CD4-positive, alpha-beta T cell treated with Interleukin-17A for 4 hours (primary cell): ENCODE measurements at places on chromosomes 7 and 10.

- no peak for DNase-seq
Observed at GRCh38 chr10:53579773-53580172, 807.2 kb upstream of the MBL2 start.

DNA sequence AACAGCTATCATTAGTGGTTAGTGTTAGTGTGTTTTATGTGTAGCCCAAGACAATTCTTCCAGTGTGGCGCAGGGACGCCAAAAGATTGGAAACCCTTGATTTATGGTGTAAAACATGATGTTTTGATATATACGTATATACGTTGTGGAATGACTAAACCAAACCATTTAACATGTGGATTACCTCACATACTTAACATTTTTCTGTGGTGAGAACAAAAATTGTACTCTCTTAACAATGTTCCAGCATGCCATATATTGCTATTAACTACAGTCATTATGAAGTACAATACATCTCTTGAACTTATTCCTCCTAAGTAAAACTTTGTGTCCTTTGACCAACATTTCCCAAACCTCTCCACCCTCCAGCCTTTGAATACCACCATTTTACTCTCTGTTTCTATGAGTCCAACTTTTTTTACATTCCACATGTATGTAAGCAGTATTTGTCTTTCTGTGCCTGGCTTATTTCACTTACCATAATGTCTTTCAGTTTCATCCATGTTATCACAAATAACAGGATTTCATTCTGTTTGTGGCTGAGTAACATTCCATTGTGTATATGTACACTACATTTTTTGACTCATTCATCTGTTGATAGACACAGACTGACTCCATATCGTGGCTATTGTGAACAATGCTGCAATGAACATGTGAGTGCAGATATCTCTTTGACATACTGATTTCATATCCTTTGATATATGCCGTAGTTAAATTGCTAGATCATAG is 42.2 kb upstream of the MAGI2 start:
- no peak for DNase-seq

- DNase-seq = no peak
Observed at GRCh38 chr7:38502289-38502688, 128.9 kb downstream of the AMPH start.

DNA sequence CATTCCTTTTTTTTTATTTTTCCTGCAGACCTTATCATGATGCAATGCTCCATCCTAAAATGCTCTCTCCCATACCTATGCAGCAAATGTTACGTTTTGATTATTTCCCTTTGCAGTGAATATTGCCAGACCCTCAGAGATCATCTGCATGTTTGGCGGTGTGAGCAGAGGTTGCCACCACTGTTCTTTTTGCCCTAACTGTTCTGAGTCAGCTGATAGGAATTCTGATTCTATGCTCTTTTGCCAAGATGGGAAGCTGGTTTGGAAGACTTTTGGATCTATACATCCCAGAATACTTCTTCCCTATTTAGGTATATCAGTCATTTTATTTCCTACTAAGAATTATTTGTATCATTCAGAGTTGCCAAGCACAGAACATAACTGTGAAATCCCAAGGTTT is 130.5 kb downstream of the KLF6 start:
- DNase-seq = no peak

DNA sequence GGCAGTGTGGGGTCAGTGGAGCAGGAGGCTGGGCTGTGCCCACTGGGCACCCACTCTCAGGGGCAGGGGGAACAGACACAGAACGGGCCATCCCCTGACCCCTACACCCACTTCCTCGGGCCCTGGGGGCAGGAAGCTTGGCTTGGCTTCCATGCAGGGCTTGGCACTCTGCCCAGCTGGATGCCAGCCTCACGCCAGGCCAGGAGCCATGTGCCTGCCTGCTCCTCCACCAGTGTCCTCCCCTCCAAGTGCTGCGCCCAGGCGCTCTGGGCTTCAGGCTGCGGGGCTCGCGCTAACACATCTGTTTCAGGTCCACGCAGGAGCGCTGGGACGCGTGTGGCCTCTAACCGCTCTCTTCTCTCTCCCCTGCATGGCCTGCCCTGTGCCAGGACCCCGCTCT is 12.7 kb downstream of the LDB3 start:
- no peak for DNase-seq

- DNase-seq = no peak
Observed at GRCh38 chr7:36986511-36986933, 262.2 kb upstream of the AOAH start.

- DNase-seq = no peak
Observed at GRCh38 chr7:7564323-7564780, 2.3 kb upstream of the MIOS start.

- no peak for DNase-seq
Observed at GRCh38 chr10:16968416-16969041, 151.3 kb upstream of the RSU1 start.

DNA sequence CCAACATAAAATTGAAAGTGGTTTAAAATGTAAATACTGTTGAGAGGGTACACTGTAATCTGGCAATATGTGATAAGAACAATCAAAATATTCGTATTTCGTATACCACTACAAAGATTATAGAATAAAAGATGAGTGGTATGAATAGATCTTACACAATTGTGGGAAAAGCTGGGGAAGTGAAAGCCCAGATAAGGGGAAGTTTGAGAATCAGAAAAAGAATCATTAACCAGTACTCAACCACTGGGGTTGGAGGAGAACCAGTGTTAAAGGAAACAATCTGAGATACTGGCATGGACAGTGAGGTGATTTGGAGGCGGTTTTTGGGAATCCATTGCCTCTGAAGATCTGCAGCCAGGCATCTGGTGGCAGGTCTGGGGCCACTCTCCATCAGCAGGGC is 59.7 kb upstream of the CDK14 start:
- no peak for DNase-seq

DNA sequence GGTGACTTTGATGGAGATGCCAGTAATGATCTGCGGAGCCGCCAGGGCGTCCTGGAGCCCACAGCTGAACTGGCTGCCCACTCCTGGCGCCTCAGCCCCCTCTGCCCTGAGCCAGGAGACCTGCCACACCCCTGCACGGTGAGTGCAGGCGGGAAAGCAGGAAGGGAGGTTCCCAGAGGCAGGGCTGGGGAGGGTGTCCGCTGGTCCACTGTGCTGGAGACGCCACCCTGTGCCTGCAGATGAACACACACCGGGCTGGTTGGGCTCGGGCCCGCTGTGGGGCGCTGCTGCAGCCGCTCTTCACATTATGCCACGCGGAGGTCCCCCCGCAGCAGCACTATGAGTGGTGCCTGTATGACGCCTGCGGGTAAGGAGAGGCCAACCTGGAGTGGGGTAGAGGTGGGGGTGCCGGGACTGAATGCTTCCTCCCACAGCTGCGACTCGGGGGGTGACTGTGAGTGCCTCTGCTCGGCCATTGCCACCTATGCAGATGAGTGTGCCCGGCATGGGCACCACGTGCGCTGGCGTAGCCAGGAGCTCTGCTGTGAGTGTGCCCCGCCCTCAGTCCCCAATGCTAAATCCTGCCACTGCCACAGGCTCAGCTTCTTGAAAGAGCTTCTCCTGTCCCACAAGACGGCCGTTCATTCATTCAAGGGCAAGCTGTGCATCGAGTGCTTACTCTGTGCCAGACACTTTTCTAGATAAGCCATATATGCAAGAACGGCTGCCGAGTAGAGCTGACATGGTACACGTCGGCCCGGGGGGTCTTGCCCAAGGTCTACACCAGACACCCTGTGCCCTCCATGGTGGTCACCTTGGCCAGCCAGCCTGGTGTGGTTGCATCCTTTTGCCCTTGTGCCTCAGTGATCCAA is 14.3 kb upstream of the ZNF467 start:
- no peak for DNase-seq

- DNase-seq = no peak
Observed at GRCh38 chr7:131890176-131890575, 333.7 kb upstream of the PODXL start.

DNA sequence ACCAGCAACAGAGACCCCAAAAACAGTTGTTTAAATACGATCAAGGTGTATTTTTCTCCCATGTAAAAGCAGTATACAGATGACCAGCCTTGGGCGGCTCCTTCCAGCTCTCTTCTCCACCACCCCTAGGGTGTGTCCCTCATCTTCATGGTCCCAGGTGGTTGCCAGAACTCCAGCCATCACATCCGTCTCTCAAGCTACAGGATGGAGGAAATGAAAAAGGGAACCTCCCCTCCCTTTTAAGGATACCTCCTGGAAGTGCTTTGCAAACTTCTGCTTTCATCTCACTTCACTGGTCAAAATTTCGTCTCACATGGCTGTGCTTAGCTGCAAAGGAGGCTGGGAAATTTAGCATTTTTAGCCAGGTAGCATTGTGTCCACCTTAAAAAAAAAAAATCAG is 59.3 kb downstream of the C10orf105 start:
- DNase-seq = no peak

DNA sequence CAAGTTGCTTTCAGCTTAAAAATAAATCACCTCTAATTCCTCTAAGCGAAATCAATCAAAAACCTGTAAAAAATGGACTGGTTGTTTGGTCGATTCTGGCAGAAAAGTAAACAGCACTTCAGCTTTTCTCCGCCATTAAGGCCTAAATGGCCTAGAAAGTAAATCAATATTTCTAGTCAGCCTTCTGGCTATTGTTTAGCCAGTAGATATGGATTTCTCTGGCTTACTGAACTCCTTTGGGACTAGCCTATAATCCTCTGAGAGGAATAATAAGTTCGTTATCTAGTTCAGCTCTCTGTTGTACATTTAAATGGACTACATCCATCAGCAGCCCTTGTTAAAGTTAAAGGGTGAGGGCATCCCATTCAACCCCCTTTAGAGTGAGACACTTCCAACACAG is 400.1 kb upstream of the ETV1 start:
- no peak for DNase-seq
